ENCODE measurements at places on chromosomes 11 and 22.

DNA sequence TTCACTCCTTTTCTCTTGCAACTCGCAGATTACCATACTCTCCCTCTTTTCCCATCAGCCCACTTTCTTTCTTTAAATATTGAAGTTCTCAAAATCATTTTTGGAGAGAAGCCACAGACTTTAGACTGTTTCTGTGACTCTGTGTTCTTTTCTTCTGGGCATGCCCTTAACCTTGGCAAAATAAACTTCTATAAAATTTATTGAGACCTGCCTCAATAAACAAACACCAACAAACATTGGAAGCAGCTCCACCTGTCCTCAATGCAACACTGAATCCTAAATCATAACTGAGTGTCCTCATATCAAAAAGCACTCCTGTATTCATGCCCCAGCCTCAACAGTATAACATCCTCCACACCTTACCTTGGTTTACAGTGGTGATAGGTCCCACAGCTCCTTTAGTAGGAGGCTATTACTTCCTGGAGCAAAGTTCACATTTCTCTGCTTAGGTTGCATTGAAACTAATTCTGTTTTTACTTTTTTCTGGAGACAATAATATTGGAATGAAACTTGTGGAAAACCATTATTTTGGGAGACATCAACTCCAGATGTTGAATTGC is 320.0 kb upstream of the LRRC4C start:
- no peak for DNase-seq

DNA sequence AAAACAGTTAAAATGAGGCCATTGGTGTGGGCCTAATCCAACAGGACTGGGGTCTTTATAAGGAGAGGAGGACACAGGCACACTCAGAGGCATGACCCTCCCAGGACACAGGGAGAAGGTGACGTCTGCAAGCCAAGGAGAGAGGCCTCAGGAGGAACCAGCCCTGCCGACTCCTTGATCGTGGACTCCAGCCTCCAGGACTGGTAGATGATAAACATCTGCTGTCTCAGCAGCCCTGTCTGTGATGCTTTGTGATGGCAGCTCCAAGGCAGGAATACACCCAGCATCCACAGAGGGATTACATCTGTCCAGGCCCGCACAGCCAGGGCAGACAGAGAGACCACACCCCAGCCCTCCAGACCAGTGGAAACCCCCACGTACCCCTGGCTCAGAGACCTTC is 18.4 kb downstream of the CDKN1C start:
- no peak for DNase-seq

- DNase-seq = no peak
These were observed 71.1 kb downstream of the RPUSD4 start for GRCh38 chr11:126140201-126140925.

- no peak for DNase-seq
These were observed 350.2 kb downstream of the LARGE1 start for GRCh38 chr22:33570110-33570509.

GRCh38 chr11:78338138-78338537 is 79.5 kb downstream of the GAB2 start:
- DNase-seq = no peak

All from BJ (cell line).